ENCODE measurements at places on chromosomes 16 and 17.

DNA sequence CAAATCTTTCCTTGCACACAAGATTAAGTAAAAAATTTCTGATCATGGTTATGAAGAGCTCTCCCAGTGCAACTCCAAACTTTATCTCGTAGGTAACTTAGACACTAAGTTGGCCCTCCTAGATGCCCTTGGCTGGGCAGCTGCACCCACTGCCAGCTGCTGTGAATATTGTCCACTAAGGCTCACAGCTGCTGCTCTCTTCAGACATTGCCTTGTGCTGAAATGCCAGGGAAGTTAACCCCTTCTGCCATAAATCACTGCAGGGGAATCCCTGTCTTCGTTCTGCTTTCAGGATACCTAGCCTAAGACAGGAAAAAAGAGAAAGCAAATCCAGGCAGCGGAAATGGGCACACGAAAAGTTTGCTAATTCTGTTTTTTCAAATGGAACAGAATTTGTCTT is 106.4 kb downstream of the IRX5 start:
- DNase-seq = no peak

DNA sequence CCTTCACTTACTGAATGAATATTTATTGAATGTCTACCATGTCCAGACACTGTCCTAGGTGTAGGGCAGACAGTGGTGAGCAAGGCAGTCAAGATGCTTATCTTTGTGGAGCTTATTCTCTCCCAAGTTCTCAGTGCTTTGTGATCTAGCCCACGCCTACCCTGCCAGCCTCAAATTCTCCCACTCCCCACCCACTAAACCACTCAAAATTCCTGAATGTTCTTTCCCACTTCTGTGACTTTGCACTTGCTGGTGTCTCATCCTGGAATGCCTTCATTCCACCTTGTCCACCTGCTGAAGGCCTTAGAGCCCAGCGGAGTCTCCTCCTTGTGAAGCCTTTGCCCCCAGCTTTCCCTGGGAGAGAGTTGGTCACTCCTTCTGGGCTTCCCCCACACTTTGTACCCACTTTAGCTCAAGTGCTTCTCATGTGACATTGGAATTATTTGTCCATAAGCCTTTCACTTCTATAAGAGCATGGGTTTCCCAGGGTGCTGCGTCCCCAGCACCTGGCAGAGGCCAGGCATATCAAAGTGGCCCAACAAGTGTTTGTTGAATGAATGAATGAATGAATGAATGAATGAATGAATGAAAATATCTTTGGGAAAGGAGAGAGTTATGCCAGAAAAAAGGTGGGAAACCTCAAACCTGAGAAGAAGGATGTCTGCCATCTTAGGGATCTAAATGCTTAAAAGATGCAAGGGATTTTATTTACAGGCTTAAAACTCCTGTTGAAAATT is 23.0 kb downstream of the CCDC182 start:
- DNase-seq = no peak

DNA sequence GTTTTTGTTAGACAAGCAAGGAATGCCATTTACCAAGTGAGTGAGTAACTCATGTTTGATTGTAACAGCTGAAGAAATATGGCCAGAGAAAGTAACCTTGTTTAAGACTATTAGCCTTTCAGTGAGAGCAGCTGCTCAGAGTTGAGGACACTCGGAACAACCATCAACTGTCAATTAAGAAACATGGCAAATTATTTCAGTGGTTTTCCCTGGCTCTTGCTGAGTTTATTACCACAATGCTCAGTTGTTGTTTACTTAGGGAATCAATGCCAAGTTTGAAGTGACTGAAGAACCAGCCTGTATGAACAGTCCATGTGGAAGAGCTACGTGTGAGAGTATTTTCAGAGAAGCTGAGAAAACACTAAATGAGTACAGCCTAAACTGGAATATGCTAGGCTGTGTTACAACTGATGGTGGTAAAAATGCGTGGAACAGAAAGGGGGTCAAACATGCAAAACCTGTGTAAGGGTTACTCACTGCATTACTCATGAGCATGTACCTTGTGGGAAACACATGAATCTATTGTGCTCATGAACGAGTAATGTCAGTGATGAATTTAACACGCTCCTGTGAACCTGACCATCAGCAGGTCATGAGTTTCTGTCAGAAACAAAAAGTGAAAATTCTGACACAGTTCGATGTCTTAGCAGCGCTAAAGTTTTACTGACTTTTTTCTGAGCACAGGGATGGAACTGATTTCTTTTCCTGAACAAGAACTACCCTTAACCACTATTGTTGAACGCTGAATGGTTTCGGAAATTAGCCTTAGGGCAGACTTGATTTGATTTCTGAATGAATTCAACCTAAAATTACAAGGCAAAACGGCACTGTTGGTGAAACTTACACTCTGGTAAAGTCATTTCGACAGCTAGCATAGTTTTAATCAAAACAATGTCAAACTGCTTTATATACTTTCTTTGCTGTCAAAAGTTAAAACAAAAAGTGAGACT is 33.5 kb downstream of the GNA13 start:
- no peak for DNase-seq

DNA sequence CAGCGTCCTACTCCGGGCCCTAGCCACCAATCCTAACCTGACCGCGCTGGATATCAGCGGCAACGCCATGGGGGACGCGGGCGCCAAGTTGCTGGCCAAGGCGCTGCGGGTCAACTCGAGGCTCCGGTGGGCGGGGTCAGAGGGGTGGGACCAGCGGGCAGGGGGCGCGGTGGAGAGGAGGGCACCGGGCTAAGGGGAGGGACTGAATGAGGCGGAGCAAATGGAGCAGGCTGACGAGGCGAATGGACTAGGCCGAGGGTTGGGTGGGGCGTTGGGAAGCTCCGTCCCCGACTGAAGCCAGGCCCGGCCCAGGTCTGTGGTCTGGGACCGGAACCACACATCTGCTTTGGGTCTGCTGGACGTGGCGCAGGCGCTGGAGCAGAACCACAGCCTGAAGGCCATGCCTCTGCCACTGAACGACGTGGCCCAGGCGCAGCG is 4.6 kb downstream of the CARMIL2 start:
- no peak for DNase-seq

DNA sequence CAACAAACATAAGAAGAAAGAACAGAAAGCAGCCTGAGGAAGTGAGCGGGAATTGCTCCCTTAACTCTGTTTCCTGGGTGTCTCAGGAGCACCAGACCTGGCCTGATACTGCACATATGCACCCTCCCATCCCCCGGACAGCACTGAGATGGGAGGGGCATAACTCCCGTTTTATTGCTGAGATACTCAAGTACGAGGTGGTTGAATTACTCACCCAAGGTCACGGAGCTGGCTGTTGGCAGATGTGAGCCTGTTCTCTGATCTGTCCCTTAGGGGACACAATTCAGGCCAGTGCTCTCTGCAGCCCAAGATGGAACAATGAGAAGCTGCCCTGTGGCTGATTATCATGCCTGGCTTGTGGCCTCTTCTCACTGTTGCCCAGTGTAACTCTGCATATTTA is 9.1 kb upstream of the MED9 start:
- DNase-seq = no peak

- DNase-seq = no peak
These were observed 54.8 kb upstream of the SEC14L1 start for GRCh38 chr17:77085926-77086432.
